IPS-NIHi11 (cell line): ENCODE measurements at places on chromosomes 3 and 15.

GRCh38 chr15:74809956-74810355, 2.7 kb upstream of the LMAN1L start:
- DNase-seq = no peak

DNA sequence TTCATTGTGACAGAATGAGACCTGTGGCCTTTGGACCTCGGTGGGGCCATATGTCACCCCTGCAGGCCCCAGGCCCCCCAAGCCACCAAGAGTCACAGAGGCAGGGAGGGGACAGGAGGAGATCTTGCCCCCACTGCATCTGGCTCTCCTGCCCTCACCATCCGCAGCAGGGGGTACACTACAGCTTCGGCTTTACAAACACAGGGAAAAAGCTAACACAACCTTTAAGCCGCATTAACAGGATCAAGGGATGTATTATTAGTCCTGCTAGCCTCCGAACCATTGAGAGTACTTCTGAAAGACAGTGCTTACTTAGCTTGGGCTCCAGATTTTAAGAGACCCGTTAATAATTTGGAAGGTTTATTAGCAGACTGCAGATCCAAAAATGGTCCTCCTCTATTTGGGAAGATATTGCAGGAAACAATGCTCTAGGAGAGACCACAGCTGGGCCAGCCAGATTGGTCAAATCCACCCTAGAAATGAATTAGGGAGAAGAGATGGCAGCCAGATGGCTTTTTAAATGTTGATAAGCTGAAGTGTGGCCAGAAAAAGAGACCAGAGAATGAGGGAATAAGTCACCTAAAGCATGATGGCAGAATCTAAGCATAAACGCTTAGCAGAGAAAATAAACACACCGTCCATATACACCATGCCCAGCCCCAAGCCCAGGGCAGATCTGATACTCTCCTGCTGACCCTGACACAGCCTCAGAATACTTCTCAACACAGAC, 31.5 kb downstream of the SRGAP3 start:
- DNase-seq = no peak

DNA sequence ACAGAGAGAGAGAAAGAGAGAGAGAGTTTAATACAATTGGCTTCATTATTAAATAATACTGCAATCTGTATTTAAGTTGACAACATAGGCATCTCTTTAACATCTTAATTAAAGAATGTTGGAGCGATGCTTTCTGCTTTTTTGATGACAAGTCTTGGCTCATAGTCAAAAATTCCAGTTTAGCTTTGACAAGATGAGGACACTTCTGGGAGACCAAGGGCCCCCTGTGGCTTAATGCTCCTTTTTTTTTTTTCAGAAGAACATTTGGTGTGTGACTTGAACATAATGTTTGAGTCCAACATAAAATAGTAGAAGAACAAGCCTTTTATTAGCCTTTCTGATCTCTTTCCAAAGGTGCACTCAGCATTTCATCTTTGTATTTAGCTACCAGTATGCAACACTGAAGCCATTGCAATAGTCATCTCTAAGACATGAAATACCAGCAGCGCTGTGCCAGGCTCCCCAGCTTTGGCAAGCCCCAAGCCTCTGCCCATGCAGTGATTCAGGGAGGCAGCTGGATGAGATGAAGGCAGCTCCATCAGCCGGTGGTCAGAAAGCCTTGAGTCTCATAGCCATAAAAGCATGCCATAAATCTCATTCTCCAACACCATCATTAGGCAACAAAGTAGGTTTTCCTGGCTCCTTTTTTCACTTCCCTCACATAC, 349.4 kb upstream of the SEMA6D start:
- no peak for DNase-seq

DNA sequence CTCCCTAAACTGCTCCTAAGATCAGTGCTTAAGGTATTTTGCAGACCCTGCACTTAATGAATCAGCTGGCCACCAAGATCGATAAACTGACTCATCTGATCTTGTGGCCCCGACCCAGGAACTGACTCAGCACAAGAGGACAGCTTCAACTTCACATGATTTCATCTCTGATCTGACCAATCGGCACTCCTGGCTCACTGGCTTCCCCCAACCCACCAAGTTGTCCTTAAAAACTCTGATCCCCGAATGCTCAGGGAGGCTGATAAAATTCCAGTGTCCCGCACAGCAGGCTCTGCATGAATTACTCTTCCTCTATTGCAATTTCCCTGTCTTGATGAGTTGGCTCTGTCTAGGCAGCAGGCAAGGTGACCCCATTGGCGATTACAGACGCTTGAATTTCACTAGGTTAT, 13.5 kb downstream of the HTR3E start:
- no peak for DNase-seq
